ENCODE measurements at places on chromosomes 11 and 22.

DNA sequence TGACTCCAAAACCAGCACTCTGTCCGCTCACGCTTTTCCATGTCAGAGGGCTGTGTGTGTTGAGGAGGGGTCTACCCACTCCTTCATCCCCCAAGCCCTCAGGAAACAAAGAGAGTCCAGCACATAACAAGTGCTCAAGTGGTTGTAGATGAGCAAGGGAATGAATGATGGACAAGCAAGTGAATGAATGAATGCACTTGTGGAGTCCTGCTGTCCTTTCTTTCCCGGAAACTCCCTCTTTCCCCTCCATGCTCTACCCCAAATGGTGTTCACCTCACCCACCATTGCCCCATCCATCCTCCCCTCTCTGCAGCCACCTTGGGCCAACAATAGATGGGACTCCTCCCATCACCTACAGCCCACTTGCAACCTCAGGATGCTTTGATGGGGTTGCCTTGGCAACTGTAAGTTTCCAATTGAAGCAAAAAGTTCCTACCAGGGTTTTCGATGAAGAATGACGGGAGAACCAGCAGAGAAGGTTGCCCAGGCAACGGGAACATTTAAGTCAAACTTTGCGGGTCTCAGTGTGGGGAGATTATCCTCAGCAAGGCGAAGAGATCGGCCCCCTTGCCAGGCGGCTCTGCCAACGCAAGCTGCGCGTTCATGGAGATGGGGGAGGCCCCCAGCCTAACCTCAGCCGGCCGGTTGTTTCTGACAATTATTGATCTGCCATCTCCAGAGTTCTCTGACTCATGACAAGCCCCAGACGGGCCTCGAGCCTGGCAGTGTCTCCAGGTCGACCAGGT is 51.1 kb downstream of the MCM5 start:
- no peak for DNase-seq

- DNase-seq = no peak
These were observed 30.7 kb downstream of the PDE2A start for GRCh38 chr11:72643547-72643946.

GRCh38 chr11:11263238-11264005 is 89.6 kb downstream of the CSNK2A3 start:
- no peak for DNase-seq

DNA sequence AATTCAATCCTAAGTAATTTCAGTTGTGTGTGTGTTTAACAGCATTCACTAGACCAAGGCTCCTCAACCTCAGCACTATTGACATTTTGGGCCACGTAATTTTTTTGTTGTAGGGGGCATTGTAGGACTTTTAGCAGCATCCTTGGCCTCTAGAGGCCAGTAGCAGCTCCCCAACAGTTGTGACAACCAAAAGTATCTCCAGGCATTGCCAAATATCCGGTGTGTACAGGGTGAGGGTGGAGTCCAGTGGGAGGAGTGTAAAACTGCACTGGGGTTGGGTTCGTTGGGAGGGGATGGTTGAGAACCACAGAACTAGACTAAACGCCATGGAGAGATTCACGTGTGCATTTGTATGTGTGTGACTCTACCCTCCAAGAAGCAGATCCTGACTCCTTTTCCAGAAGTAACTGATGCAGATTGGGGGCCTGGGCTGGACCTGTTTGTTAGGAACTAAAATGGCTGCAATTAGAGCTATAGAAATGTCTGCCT is 5.9 kb upstream of the PHF21A start:
- DNase-seq = no peak

GRCh38 chr22:50723991-50724390 is 14.0 kb upstream of the ACR start:
- no peak for DNase-seq

GRCh38 chr22:43387815-43388214 is 24.0 kb upstream of the MPPED1 start:
- DNase-seq = no peak

- DNase-seq = no peak
These were observed 828.6 kb downstream of the TBC1D22A start for GRCh38 chr22:47591016-47591415.

DNA sequence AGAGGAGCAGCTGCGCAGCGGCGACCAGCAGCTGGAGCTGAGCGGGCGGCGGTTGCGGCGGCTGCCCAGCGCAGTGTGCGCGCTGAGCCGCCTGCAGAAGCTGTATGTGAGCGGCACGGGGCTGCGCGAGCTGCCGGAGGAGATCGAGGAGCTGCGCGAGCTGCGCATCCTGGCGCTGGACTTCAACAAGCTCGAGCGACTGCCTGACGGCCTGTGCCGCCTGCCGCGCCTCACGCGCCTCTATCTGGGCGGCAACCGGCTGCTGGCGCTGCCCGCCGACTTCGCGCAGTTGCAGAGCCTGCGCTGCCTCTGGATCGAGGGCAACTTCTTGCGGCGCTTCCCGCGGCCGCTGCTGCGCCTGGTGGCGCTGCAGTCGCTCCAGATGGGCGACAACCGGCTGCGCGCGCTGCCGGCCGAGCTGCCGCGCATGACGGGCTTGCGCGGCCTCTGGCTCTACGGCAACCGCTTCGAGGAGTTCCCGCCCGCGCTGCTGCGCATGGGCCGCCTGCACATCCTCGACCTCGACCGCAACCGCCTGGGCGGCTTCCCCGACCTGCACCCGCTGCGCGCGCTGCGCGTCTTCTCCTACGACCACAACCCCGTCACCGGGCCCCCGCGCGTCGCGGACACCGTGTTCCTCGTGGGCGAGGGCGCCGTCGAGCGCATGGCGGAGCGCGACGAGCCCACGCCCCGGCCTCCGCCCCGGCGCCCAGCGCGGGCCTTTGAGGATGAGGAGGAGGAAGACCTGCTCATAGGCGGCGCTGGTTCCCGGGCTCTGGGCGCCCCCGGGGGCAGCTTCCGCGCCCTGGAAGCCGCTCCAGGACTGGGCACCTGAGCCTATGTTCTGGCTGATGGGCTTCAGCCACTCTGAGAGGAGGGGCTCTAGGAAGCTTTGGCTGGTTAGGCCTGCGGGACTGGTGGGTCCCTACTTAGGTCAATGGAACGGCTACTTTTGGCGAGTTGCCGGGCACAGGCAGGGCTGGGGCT is 787 bp downstream of the LRRC10B start:
- DNase-seq = peak; percentile 67

- no peak for DNase-seq
These were observed 699.1 kb downstream of the KCNA4 start for GRCh38 chr11:29317694-29318093.

GRCh38 chr11:57414612-57415212 is 12.2 kb downstream of the SLC43A3 start:
- DNase-seq = no peak

GRCh38 chr22:21594865-21595452 is 27.4 kb downstream of the UBE2L3 start:
- no peak for DNase-seq

GRCh38 chr11:12626616-12627015 is 47.6 kb upstream of the TEAD1 start:
- DNase-seq = no peak

GRCh38 chr11:72014761-72015320 is 16.1 kb downstream of the IL18BP start:
- DNase-seq = no peak

DNA sequence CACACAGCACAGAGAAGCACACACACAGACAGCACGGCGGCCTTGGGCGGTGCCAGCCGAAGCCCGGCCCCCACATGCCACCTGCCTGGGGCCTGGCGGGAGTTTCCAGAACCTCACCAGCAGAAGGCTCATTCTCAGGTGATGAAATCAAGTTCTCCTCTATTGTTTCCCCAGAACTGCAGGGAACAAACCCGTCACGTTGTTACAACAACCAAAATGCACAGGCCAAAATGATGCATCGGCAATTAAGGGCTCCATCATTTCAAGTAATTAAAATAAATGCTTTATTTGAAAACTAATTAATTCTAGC is 30.8 kb downstream of the GNB1L start:
- DNase-seq = no peak

DNA sequence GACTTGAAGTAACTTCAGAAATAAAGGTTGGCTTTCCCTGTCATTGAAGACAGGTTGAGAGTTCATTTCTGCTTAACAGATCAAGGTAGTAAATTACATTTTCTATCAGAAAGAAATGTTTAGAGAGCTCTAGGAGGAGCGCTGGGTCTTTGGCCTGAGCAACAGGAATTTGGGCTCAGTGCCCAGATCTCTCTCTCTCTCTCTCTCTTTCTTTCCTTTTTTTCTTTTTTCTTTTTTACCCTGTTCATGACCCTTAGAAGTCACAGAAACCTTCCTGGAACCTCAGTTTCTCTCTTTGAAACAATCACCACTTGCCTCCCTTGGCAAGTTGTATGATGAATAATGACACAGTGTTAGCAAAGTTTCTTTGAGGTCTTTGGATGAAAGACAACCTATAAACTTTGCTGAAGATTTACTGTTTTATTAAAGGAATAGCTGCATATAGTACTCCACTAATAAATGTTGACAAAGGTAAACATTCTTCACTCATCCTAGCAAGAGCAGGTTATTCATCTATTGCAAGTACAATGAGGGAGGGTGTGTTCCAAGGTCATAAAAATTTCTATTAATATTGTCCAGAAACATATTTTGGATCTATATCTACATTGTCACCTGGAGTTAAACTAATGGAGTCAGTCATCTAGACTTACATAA is 35.5 kb upstream of the RASSF10 start:
- no peak for DNase-seq

DNA sequence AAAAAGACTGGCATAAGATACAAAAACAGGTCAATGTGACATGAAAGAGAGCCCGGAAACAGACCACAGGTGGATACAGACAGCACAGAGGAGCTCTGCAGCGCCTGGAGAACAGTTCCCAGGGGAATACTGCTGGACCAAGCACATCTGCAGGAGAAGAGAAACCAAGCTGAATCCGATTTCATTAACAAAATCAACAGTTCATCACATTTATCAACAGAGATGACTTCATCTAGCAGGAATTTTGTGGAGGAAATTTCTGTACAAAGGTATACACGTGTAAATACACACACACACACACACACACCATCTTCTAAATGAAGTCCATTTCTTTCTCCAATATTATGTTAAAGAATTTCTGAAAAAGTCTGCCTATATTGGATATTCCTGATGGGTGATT is 17.1 kb downstream of the YPEL1 start:
- DNase-seq = no peak

GRCh38 chr22:20653795-20654342 is 120.0 kb upstream of the SERPIND1 start:
- no peak for DNase-seq

DNA sequence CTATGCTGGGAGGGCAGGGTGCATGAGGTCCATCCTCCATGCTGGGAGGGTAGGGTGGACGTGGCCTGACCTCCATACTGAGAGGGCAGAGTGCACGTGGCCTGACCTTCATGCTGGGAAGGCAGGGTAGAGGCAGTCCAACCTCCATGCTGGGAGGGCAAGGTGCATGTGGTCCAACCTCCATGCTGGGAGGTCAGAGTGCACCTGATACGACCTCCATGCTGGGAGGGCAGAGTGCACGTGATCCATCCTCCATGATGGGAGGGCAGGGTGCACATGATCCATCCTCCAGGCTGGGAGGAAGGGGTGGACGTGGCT is 622.2 kb downstream of the BRD1 start:
- no peak for DNase-seq

GRCh38 chr11:70462818-70463477 is 64.6 kb downstream of the CTTN start:
- DNase-seq = no peak

DNA sequence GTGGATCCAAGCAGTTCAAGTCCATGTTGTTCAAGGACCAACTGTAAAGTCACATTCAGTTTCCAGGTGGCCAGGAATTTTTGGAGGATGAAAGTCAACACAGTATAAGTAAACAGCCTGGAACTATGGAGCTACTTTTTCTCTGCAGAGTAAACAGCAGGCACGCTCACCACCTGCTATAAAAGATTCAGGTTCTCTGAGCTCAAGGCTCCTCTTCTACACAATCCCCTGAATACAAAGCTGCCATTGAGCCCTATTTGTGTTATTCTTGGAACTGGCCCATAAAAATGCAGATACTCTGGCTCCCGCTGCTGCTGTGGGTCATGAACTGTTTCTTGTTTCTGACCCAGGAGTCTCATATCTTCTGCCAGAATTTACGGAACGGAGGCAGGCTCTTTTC is 56.9 kb upstream of the PRR5 start:
- DNase-seq = no peak

GRCh38 chr11:3826721-3827120 is 14.0 kb downstream of the RHOG start:
- no peak for DNase-seq

DNA sequence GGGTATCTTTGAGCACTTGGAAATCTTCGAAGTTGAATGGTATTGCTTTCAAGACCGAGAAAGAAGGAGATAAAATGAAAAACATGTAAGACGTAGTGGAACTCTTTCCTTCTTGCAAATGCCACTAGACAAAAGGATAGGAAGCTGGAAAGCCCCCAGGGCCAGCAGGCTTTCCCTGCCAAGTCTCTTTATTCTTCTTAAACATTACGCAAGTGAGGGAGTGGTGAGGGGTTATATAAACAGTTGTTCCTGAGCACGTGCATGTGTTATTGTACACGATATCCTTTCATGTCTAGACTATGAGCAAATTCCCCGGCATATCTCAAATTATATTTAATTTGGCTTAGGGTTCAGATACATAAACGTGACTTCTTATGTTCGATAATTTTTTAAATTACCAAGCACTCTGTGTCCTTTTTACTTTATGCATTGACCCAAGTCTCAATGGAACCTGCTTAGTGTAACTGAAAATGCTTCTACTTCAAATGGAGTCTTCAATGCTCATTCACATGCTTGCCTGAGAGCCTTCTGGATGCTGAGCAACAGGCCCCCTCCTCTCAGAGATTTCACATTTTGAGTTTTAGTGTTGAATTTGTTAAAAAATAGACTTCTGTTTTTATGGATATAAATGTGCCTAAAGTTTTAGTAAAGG is 59.0 kb downstream of the PPP2R1B start:
- DNase-seq = no peak
